NCI-H146 (cell line): ENCODE measurements at places on chromosomes 7 and 10.

DNA sequence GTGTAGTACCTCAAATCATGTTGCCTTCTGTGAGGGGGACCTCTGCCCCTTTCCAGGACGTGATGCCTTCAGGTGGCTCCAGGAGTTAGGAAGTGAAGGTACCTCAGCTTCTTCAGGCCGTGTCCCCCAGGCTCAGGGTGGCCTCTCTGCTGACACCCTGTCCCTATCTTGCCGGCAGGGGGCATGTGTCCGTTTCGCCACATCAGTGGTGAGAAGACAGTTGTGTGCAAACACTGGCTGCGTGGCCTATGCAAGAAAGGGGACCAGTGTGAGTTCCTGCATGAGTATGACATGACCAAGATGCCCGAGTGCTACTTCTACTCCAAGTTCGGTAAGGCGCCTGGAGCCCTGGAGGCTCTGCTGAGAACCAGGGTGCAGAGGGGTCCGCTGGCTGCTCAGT is 9.2 kb downstream of the CPSF4 start:
- no peak for DNase-seq

DNA sequence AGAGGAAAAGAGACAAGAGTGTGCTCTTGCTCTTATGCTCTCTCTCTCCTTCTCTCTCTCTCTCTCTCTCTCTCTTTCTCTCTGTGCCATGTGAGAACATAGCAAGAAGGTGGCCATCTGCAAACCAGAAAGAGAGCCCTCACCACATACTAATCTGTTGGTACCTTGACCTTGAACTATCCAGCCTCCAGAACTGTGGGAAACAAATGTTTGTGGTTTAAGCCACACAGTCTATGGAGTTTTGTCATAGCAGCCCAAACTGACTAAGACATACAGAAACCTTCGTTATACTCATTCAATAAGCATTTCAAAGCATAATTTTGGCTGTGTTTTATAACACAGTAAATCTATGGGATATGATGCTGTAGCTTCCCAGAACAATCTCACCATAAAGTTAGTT is 56.4 kb upstream of the PLPP4 start:
- DNase-seq = no peak

GRCh38 chr7:33678569-33679335 is 226.6 kb upstream of the BMPER start:
- no peak for DNase-seq

DNA sequence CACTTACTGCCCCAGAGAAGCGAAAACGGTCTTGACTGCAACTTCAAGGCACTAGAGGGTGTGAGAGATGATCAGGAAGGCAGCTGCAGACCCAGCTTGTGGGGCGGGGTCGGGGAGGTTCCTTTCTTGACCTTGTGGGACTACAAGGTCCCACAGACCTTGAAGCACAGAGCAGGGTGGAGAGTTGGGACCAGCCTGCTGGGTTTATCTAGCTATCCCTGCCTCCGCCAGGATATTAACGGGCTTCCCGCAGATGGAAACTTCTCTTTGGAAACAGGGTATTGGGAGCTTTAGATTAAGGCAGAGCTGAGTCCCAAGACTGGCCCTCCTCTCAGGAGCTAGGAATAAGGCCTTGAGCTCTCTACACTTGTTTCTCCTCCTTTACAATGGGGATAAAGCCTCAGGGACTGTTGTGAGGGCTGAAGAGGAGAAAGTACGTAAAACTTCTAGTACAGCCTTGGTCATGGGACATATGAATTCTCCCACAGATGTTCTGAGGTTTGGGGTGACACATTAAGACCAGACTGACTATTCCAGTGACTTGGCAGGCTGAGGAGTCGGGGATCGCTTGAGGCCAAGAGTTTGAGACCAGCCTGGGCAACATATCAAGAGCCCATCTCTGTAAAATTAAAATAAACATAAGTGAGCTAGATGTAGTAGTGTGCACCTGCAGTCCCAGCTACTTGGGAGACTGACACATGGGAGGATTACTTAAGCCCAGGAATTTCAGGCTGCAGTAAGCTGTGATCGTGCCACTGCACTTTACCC is 153.2 kb downstream of the CDH23 start:
- DNase-seq = no peak

DNA sequence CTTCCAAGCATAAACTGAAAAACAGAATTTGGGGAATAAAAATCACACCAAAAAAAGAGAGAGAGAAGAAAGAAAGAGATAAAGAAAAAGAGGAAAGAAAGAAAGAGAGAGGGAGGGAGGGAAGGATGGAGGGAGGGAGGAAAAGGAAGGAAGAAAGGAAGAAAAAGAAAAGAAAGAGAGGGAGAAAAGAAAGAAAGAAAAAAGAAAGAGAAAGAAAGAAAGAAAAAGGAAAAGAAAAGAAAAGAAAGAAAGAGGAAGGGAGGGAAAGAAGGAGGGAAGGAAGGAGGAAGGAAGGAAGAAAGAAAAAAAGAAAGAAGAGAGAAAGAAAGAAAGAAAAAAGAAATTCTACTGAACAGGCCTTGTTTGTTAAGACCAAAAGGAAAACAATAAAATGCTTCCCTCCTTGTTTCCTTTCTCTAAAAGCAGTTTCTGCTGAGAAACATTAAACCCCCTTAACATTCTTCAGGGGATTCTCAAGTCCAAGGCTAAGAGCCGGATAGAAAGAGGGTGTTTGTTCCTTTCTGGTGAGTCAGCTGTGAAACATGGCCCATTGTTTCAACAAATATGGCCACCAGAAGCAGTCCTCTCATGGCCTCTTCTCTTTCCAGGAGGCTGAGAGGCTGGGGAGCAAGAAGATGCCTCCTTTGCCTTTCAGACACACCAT is 46.9 kb upstream of the GPAM start:
- DNase-seq = no peak
